ENCODE measurements at places on chromosomes 13 and 19.
A peak's percentile ranks its signal among the peaks of the same experiment; 100 is the strongest.

- peak; percentile 49 for DNase-seq
These were observed 21.8 kb downstream of the DCAF15 start for GRCh38 chr19:13974073-13974472.

GRCh38 chr19:39679791-39680168 lies 24.1 kb downstream of the LGALS16 start:
- no peak for DNase-seq

GRCh38 chr19:41376998-41377365 lies 649 bp downstream of the TMEM91 start:
- DNase-seq: peak; percentile 58

DNA sequence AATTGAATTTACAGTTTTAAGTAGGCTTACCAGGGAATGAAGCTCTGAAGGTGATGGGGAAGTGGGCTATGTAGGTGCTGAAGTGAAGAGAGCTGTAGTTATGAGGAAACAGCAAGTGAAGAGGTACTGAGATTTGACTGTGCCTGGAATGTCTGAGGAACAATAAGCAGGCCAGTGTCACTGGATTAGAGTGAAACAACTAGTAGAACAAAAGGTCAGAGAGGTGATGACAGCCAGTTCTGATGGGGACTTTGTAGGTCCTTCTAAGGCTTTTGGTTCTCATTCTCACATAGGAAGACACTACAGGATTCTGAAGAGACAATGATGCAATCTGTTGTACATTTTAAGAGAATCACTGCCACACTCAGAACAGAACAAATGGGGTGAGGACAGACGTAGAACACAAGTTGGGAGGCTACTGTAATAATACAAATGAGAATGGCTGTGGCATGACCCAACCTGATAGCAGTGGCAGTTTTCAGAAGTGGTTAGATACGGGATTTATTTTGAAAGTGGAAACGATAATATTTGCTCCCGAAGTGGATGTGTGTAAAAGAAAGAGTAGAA lies 130.8 kb downstream of the MYCBP2 start:
- no peak for DNase-seq

DNA sequence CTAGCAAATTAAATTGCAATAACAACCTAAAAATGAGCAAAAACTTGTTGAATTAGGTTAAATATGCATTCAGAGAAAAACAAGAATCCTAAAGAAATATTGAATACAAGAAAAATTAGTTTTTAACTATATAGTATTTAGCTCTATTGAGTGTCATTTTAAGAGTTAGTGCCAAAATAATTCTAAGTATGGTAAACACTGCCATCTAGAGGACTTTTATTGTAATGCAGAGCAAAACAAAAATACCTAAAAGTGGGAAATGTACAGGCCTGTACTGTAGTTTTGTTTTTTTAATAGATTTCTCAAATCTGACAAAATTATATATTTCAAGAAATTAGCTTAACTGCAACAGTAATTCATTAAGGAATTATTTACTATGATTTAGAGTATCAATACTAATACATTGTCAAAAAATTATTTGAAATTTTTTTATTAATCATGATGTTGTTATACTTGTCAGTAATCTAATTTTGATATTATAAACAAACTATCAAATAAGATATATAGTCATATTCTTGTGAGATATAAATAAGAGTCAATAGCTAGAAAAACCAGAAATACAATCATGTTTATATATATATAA lies 8.2 kb upstream of the PCDH9 start:
- no peak for DNase-seq

DNA sequence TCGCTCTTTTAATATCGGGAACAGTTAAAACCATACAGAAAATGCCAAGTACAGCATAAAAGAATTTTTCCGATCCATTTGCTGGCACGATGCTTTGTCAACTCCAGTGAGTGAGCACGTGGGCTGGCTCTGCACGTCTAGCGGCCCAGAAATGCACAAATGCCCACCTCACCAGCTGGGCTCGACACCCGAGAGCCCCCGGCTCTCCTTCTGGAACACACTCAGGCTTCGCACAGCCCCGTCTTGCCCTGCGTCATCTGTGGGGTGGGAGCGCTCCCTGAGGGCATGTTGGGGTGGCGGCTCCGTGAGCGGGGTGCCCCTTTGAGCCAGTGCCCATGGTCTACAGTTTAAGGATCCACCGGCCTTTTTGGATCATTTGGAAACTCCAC lies 24.5 kb downstream of the ATP4B start:
- DNase-seq: no peak

- DNase-seq: no peak
These were observed 1.3 kb downstream of the B3GNT3 start for GRCh38 chr19:17796013-17796837.

DNA sequence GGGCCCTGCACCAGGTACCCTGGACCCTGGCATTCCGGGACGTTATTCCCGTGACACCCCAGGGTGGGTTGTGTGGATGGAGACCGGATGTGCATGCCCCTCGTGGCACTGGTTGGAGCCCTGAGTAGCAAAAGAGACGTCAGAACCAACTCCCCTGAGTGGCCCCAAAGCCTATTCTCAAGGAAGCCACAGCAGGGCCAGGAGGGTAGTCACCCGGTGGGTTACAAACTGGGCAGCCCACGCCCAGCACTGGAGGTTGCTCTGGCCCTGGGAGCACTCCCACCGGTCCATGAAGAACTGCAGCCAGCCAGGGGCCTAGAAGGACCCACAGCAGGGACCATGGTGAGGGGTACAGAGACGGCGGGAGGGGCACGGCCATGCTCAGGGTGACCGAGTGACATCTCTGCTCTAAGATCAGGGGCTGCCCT lies 7.5 kb downstream of the KLF16 start:
- no peak for DNase-seq

DNA sequence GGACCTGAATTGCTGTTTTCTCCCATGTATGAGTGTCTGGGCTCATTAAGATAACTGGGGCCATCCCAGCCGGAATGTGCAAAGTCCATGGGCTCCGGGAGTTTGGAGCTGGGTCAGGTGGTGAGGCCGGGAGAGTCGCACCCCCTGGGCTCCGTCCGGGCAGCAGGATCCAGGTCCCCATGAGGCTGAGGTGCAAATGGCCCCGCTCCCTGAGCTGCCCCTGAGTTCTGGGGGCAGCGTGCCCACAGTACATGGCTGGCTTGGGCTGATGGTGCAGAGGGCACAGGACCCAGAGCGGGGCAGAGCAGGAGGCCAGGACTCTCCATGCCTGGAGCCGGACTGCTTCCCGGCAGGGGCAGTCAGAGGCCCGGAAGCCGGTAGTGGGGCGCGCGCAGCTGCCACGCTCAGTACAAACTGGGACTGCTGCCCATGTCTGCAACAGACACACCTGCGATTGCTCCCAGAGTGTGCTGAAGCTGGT lies 136.0 kb downstream of the KDM4B start:
- no peak for DNase-seq

DNA sequence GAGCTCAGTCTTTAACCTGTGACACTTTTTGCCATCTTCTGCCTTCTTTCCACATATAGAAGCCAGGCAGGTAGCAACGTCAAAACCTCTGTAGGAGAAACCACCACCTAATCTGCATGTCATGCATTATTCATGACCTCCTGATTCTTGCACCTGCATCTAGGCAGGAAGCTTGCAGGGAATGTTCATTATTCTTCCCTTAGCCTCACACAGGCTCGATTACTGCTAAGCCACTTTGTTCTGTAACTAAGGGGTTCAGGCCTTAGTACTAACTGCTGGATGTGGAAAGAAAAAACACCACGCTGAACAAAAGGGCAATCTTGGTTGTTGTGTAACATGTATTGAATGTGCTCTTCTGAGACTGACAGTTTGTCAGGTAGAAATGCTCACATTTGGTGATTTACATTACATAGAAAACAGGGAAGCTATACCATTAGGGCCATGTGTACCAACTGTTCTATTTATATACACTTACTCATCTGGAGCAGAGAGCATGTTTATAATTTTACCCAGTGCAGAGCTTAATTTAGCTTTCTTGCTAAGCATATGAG lies 366.9 kb downstream of the KLF12 start:
- DNase-seq: no peak

DNA sequence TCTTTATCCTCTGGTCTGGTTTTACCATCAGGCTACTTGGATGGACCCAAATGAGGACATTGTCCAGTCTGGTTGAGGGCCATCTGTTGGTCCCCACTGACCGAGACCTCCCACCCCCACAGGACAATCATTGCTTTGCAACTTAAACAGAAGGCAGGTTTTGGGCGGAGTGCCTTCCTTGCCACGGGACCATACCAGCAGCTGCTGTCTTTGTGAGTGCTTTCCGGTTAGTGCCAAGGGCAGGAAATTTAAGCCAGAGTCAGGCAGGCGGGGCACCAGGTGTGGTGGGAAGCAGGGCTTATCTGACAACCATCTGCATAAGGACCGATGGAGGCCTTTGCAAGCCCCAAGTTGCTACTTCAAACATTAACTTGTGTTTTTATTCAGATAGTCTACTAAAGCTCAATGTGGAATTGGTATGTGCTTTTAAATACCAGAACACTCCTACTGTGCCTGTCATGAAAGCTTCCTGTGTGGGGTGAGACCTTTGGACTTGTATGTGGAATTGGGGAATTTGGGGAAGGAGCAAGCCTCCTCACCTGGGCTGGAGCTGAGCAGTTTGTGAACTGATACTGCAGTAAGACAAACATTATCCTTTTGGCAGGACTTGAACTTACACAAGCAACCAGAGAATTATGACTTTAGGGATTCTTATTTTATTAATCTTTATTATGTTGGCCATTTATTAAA lies 39.3 kb upstream of the UBE2L5 start:
- DNase-seq: no peak

DNA sequence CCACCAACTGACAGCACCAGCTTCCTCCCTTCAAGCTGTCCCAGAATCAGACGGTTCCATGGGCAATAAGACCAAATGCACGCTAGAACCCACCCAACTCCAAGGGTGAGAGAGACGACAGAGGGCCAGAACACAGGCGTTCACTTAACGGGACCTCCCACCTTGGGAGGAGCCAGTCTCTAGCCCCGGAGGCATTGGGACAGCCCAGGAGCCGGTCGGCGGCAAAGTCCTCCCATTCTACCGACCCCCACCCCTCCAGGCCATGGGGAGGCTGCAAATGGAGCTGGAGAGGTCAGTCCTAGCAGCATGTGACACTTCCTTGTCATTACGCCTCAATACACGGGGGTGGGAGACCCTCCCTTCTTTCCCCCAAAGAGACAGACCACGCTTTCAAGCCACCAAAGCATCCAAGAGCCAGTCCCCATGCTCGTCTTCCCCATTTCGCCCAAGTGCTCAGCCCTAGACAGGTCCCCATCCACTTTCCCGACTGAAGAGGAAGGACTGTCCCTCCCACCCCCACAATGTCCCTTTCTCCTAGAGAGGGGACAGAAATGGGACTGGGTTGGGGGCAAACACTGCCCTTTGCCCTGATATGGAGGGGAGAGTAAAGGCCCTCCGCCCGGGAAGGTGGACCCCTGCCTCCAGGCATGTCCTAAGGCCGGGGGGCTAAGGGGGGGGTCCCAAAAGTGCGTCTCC lies 964 bp downstream of the KHSRP start:
- peak; percentile 39 for DNase-seq

DNA sequence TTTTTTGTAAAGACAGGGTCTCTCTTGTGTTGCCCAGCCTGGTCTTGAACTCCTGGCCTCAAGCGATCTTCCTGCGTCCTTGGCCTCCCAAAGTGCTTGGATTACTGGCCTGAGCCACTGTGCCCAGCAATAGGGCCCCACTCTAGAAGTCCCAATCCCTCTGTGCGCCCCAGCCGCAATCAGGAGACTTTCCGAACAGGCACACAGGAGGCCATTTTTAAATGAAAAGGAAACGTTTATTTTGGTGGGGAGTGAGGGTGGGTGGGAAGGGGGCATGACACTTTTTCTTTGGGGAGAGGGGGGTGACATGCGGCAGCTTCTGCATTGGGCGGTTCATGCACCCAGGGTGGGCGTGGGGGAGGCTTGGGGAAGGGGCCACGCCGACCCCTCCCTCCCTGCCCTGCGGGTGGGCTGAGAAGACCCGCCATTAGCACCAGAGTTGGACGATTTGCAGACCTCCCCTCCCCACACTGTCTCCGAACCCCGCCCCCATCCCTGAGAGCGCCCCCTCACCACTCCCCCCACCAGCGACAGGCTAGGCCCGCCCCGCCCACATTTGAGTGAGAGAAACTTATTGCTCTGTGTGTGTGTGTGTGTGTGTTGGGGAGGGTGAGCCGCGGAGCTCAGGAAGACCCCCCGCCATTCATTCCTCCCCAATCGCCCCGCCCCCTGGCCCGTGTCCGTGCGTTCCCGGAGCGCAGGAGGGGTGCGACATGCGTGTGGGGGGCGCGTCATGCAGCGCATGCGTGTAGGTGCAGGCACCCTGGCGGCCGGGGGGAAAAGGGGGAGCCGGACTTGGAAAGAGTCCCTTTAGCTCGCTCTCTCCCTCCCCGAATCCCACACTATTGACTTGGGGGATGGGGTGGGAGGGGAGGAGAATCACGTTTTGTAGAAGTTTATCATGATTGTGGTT lies 17.2 kb downstream of the KCNC3 start:
- no peak for DNase-seq

- no peak for DNase-seq
These were observed 70.7 kb upstream of the ANKRD10 start for GRCh38 chr13:110985541-110985940.

DNA sequence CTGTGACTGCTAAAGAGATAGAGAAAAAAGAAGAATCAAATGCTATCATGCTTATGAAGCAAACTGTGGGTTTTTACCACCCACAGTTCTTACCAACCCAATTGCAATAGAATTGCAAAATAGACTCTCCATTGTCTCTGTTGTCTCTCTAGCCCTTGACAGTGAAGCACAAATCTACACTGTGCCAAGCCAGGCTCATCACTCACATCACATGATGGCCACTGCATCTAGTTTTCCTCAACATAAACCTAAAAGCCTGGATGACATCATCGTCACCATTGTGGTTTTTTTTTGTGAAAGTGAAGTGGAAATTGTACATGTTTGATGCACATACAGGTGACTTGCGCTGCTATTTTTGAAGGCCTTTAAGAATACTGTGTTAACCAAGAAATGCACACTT lies 56.1 kb downstream of the KL start:
- no peak for DNase-seq

- no peak for DNase-seq
These were observed 31.2 kb upstream of the DGKH start for GRCh38 chr13:42017264-42017663.

DNA sequence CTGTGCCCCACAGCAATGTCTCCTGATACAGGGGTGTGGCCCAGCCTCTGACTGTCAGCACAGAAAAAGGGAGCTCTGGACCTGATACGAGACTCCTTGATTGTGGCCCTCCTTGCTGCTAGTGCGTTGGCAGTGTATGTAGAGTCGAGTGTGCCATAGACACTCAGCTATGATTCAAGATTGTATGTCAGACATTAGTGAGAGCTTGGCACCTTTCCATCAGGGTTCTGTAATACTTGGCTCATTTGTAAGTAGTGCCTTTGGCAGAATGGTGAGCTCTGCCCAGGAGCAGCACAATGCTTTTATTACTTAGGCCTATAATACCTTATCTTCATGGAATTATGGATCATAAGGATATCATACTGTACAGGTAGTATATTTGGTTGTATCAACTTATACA lies 83.4 kb downstream of the ATP8A2 start:
- DNase-seq: no peak

DNA sequence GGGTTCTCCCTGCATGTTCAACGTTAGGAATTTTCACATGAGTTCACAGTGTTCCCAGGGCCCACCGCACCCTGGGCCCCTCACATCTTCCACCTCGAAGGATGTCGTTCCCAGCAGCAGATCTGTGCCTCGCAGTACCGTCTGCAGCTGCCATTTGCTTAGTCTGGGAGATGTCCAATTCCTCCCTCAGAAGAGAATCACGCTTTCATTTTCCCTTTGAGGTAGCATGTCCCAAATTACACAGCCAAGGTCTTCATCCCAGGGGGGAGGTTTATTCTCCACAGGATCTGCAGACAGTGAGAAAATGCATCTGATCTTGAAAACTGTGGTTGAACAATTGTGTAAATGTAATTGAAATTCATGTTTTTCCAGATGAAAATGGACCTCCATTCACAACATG lies 150.2 kb downstream of the DCT start:
- DNase-seq: no peak

Measured in activated CD8-positive, alpha-beta memory T cell treated with anti-CD3 and anti-CD28 coated beads, Interleukin-2, amount 50 U/mL, for 4 hours (primary cell).